Midbrain (tissue), 1 donor: ENCODE measurements at places on chromosomes 7 and 10.
A peak's percentile ranks its signal among the peaks of the same experiment; 100 is the strongest.

GRCh38 chr10:73771722-73772280, 10.0 kb upstream of the CHCHD1 start:
- peak; percentile 89 for DNase-seq

GRCh38 chr7:107689553-107689952, 28.9 kb downstream of the SLC26A4 start:
- DNase-seq: no peak

DNA sequence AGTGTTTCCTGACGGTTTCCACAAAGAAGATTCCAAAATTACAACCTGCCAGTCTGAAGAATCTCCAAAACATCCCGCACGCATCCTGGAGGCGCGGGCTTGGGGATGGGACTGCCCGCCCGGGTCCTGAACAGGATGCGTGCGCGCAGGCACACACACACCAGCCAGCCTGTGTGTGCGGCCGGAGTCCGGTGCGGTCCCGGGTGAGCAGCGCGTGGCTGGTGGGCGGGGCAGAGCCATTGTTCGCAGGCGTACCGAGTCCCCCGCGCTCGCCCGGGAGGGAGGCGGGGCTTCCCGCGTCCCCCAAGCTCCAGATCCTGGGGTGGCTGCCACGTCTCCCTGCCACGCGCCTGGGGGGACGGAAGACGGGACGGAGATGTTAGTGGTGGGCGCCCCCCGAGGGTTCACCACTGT, 675 bp upstream of the SCD start:
- DNase-seq: peak; percentile 86

GRCh38 chr10:132434405-132435005, 37.5 kb downstream of the PWWP2B start:
- no peak for DNase-seq

GRCh38 chr10:79430325-79430905, 15.0 kb downstream of the ZCCHC24 start:
- no peak for DNase-seq
